Activated CD8-positive, alpha-beta T cell treated with anti-CD3 and anti-CD28 coated beads for 36 hours (primary cell): ENCODE measurements at places on chromosomes 7 and 10. TPM values are rescaled to one million over a fixed set of nuclear protein-coding genes. Genes with fewer than 3 reads are reported as not detected.

DNA sequence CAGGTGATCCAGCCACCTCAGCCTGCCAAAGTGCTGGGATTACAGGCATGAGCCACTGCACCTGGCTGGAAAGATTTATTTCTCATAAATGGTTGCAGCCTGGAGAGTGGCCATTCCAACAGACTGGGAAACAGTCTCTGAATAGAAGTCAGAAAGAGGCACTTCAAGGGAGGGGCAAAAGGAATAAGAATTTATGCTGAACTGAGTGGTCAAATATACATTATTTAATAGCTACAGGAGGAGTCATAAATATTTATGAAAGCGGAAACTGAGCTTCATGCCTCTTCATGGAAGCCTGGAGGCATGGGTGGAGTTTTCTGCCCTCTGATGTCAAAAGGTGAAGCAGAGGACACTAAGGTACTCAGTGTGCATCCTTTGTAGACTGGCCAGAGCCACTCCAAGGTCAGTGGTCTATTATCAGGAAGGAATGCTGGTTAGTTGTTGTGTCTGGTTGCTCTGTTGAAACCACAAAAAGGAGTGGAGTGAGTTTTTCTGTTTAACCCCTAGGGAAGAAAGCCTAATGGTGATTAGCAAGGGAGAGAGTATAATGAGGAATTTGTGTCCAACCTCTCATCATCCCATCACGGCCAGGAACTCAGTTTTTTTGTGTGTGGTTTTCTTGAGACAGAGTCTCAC lies 9.3 kb upstream of the NRBF2 start:
- no peak for DNase-seq

- no peak for DNase-seq
Measured at GRCh38 chr10:58990693-58991092, 185.8 kb upstream of the PHYHIPL start.

GRCh38 chr7:117445206-117445605 lies 17.9 kb upstream of the ASZ1 start:
- no peak for DNase-seq

- peak; percentile 22 for DNase-seq
Measured at GRCh38 chr7:5282543-5283316, at the start of gene SLC29A4. SLC29A4 (plus strand) TSS chr7:5282943; CDS start chr7:5287817, 4,874 bp downstream.

DNA sequence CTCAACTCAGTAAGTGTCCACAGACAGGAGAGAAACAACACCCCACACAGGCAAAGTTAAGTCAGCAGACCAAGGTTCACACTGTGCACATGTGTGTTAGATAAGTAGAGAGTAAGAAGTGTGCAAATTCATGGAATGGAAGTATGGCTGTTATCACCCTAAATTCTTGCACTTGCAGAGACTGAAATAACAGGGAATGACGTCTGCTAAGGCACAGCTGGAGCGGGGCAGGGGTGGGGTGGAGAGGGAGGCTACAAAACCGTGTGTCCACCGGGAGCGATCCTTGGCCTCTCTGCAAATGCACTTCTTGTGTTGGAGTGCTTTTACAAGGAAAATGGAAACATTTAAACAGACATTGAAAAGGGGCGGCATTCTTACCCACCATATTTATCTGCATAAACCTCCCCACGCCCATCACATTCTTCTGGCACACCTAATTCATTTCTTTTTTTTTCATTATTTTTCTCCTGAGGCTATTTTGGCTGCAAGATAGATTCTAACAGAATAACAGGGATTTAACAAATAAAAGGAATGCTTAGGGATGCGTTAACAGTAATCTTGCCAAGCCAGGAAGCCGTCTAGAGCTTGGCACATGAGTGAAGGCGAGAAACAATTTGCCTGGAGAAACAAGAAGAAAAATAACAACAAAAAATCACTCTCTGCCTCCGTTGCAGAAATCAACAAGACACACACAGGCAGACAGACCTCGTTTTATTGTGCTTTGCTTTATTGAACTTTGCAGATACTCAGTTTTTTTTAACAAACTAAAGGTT lies 30.1 kb downstream of the TNS3 start:
- no peak for DNase-seq

Gene TMEM130
- total RNA-seq, result 0.38 TPM

- DNase-seq, result no peak
Measured at GRCh38 chr7:79282070-79282694, 171.3 kb downstream of the MAGI2 start.

Gene HOXA11
- 0.13 TPM for total RNA-seq
